ENCODE measurements at places on chromosomes 7 and 10.

- no peak for DNase-seq
These were observed 12.6 kb downstream of the SCD start for GRCh38 chr10:100359529-100360150.

DNA sequence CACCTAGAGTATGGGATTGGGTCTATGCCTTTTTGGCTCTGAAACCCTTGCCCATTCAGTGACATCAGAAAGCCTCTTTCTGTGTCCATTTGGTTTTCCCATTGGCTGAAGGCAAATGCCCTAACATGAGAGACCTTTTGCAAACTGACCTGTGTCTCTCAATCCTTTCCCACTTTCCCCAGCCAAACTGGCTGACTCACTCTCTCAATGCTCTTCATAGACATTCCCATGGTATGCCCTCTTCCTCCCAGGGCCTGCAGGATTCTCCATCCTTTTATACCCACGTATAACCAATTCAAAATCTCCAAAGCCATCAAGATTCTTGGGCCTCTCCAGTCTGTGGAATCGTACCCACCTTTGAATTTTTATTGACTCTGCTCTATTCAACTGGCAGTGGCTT lies 563.3 kb downstream of the GATA3 start:
- DNase-seq: no peak

DNA sequence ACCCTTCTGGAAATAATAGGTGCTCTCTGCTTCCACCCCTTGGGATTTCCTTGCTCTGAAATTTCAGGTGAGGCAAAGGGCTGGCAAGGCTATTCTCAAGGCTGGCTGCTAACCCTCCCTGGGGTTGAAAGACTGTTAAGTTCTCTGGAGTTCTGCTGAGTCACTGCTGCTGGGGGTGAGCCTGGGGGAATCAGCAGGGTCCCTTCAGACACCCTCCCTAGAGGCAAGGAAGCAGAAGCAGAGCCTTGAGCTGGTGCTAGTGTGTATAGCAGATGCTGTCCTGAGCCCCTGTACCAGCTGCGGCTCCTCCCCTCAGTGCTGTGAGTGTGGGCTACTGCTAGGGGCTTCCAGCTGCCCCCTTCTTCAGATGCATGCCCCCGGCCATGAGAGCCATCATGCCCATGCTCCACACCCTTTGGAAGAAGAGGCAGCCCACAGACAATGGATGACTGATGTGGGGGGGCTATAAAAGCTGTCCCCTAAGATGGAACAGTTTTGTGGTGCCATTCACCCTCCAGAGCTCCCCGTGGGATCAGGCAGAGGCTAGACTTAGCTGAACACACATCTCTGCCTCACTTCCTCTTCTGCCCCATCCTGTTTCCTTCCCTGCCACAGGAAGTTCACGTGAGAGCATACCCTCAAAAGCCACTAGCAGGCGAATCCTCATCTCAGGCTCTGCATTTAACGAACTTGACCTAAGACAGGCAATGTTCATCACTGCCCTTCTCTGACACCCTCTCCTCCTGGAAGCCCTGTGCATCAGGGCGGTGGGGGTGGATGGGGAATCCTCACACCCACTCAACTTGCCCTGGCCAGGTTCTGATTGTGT lies 91.8 kb downstream of the SH3PXD2A start:
- no peak for DNase-seq

GRCh38 chr10:48343921-48344598 lies 37.6 kb downstream of the MAPK8 start:
- no peak for DNase-seq

- DNase-seq: no peak
These were observed 80.6 kb upstream of the RHEB start for GRCh38 chr7:151600331-151600730.

DNA sequence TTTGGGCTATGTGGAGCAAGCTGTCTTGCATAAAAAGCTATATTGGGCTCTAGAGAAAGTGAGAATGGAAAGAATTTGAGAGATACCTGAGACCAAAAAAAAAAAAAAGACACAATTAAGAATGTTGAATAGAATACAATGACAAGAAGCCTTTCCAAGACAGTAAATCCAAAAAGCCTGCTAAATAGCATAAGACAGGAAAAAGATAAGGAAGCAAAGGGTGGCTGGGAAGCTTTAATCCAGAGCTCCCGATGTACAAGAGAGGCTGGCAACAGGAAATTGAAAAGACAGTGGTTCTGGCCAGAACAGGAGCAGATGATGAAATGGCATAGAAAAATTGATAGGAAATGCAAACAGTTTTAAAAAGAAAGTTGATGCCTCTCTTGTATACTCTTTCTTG lies 174.9 kb downstream of the CACNA2D1 start:
- no peak for DNase-seq

DNA sequence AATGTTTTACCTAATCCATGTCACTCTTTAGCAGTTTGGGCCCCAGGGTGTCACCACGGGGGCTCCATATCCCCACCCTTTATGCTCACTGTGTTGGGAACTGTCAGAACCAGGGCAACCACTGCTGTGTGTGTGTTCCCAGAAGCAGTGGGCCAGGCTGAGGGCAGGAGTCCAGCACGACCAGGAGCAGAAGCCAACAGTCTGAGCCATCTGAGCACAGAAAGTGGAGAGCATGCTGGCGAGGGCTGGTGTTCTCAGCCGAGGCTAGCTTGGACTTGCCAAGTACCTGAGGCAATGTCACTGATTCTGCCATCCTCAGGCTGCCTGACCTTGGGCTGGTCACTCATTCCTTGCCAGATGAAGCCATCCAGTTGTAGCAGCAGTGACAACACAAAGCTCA lies 285.0 kb downstream of the BMPER start:
- DNase-seq: no peak
